ENCODE measurements at places on chromosomes 12 and 14.
A peak's percentile ranks its signal among the peaks of the same experiment; 100 is the strongest.

DNA sequence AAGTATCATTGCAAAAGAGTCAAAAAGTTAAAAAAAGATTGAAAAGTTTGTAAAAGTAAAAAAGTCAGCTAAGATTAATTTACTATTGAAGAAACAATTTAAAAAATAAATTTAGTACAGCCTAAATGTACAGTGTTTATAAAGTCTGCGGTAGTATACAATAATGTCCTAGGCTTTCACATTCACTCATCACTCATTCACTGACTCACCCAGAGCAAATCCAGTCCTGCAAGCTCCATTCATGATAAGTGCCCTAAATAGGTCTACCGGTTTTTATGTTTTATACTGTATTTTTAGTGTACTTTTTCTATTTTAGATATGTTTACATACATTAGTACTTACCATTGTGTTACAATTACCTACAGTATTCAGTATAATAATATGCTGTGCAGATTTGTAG, 43.9 kb upstream of the ABCC9 start:
- no peak for DNase-seq

DNA sequence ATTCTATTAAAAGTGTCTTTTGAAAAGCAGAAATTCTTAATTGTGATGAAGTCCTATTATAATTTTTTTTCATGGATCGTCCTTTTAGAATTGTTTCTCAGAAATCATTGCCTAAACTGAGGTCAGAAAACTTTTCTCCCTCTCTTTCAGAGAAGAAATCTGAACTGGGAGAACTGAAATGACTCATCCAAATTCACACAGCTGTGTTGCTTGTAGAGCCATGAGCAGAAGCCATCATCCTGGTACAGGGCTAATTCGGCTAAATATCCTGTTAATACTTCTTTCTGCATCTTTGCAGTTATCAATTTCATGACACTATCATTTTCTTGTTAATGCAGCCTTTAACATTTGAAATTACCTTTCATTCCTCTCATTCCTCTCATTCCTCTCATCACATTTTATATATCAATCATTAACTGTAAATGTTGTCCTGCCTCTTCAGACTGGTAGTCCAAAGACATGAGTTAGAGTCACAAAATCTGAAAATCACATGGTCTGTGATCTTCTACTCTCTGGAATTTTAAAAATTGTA, 15.5 kb downstream of the SLC15A5 start:
- no peak for DNase-seq

- no peak for DNase-seq
Observed at GRCh38 chr12:42588524-42589464, 752 bp downstream of the PRICKLE1 start.

GRCh38 chr14:22872833-22873520, 1.4 kb downstream of the LRP10 start:
- DNase-seq = no peak

DNA sequence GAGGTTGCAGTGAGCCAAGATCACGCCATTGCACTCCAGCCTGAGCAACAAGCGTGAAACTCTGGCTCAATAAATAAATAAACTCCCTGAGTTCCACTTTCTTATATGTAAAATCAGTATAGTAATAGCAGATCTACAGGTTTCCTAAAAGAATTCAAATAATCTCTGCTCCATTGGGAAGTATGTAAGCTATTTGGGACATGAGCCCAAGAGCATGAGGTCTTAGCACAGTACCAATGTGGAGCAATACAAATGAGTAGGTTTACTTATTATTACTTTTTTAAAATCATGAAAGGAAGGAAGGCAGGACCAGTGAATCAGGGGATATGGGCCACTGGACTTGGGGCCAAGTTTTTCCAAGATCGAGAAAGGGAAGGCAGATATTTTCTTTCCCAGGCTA, 216.9 kb upstream of the DIO2 start:
- no peak for DNase-seq

DNA sequence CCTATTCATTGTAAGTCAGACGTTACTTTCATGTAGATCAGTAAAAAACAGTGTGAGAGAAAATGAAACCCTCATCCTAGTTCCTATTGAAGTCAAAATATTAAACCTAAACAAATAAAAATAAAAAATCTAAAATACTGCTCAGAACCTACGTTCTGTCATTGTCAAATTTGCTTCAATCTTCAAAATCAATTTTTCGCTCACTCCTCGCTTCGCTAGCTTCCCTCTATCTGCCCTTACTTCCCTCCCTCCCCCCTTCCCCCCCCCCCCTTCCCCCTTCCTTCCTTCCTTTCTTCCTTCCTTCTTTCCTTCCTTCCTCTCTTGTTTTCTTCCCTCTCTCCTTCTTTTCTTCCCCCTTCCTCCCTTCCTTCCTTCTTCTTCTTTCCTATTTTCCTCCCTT, 310.9 kb upstream of the PDE3A start:
- no peak for DNase-seq

- no peak for DNase-seq
Observed at GRCh38 chr12:15538881-15539280, 216.6 kb downstream of the PTPRO start.

DNA sequence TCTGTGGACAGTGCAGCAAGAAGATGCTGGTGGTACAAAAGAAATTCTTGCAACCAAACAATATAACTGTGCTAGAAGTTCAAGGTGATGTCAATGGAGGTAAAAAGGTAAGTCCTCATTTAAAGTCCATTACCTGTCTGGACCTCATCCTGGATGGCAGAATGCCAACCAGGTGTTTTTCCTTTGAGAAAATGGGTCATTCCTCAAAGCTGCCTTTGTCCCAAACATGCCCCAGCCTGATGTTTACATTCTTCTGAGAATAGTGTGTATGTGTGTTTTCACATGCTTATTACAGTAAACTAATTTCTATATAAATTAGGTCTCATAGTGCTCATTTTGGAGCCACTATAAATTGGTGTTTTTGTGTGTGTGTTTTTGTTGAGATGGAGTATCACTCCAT, 24.9 kb downstream of the ACTR6 start:
- DNase-seq = no peak

- no peak for DNase-seq
Observed at GRCh38 chr12:32988982-32989381, 92.4 kb upstream of the PKP2 start.

DNA sequence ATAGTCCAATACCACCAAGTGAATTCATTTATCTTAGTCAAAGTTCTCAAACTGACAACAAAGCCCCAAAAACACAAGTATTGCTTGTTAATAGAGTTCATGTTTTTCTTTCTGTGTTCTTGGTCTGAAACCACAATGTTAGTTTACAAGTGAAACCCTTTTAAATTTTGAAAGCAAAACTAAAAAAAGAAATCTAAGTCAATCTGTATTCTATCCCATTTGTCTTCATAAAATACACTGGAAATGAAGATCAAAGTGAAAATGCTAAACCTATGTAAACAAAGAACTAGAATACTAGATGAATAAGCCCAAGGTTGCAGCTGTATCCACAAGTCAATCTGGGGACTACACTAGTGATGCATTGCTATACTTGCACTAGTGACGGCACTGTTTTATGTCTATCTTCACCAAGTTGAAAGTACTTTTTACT, 10.4 kb downstream of the MAP4K5 start:
- DNase-seq = no peak

DNA sequence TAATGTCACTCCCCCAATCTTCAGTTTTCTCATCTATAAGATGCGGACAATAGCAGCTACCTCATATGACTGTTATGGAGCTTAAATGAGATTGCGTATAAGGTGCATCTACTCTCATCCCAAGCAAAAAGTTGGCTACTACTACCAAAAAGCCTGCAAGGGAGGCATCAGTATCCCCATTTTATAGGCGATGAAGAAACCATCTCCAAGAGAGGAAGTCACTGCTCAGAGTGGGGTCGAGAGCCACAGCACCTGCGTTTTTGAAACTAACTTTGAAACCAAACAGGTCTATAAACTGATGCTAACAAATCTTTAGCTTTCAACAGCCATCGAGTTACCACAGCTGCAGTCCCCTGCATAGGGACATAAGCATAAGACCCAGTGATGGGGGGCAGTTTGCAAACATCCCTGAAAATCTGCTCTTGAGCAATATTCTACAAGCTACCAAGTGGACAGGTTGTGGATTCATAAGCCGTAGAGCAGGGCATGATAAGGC, 3.5 kb downstream of the GCN1 start:
- no peak for DNase-seq

DNA sequence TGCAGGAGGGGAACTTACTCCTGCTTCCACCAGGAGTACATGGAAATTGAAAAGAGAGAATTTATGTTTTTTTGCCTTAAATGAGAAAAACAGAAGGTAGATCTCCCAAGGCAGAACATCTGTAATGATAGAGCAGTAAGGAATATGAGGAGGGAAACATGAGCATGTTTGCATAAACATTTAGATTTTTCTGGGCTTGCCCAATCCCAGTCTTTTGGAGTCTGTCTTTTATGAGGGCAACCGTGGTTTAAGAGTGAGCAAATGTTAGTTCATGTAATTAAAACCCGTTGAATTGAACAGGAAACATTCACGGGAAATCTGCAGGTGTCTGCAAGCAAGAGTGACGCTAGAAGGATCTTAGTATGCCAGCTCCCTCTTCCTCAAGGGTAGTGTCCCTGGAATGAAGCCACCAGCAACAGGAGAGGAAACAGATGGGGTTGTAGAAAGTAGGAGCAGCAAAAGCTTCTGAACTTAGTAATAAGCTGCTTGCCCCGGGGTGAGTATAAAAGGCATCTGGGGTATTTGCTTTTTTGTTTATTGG, 79.3 kb downstream of the ARF6 start:
- no peak for DNase-seq

DNA sequence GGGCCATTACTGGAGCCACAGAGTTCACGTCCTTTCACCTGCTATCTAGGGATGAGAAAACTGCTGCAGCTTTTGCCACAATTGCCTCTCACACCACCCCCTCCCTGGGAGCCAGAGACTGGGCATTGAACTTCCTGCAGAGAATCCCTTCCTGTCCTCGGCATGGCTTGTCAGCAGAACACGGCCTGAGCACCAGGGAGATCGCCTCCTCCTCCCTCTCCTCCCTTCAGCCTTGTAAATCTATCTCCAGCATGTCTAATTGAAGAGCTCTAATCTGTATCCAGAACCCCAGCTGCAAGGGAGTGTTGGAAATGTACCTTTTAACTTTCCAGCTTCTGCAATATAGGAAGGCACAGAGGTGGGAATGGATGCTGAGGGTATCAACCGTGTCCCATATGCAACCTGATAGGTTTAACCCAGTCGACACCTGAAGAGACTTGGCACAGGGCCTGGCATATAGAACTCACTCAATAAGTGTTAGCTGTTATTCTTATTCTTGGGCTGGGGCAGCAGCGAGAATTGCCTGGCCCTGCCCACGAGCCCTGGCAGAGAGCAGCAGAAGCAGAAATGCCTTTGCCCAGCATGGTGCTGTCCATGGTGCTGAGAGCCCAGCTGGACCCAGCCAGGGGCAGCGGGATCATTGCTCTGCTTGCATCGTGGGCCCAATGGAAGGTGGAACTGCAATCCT, 26.8 kb downstream of the TMEM63C start:
- peak; percentile 61 for DNase-seq

DNA sequence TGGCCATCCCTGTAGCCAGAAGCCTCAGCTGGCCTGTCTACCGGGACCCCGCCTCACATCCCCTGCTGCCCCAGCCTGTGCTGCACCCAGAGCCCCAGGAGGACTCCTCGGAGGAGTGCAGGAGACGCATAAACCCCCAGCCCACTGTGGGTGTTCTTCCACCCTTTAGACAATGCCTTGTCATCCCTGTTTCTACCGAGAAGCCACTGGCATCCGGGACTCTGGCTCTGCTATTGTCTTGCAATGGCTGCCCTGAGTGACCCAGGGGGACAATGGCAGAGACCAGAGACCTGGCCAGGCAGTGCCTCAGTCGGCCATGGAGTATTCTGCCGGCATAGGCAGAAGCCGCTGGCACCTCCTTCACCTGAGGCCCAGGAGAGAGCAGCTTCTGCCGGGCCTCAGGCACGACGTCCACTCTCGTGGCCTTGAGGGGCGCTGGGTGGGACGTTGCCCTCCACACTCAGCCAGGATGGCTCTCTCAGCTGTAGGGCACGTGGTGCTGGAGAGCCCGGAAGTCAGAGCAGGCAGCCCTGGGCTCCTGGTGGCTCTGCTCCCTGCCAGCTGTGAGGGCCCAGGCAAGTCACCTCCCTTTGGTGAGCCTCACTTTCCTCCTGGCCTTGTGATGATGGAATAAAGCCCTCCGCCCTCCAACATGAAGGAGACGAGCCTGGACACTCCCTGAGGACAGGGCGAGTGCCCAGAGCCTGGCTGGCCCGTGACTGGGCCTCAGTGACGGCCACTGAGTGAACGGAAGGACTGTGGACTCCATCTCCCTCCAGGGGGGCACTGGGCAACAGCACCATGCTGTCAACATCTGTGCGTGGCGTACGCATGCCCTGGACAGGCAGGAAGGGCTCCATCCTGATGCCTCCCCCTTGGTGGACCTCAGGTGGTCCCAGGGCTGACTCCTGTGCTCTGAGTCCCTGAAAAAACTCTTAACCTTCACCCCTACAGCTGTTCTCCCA, 41.0 kb downstream of the TRAFD1 start:
- DNase-seq = no peak

DNA sequence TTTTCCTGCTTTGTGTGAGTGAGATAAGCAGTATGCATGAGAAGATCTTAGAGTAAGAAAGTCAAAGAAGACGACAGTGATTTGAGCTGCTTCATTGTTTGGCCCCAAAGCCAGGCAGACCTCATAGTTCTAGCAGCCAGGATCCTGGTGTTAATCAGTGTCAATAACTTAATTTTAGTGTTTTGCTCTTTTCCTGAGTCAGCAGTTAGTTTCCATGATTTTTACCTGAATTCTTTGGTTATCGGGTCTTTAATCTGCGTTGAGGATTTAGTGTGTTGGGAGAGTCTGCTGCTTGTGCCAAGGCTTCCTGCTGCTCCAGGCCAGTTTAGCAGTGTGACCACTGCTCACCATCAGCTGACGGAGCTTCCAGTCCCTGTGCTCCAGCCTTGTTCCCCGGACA, 241.6 kb upstream of the SOX5 start:
- DNase-seq = no peak

DNA sequence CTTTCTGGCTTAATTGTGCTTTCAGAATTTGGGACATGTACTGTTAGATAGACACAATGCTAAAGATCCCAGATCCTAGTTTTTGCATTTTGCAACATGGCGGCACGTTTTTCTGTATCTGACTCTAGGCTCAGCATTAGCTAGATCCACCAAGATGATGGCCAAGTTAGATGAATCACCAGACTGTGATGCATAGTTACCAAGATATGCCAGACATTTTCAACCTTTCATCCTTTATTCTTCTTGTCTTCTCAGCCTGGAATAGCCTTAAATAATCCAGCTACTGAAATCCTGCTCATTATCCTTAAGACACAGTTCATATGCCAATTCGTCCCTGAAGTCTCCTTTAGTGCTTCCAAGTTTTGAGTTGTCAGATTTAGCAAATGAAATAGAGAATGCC, 144.9 kb upstream of the CRY1 start:
- no peak for DNase-seq

DNA sequence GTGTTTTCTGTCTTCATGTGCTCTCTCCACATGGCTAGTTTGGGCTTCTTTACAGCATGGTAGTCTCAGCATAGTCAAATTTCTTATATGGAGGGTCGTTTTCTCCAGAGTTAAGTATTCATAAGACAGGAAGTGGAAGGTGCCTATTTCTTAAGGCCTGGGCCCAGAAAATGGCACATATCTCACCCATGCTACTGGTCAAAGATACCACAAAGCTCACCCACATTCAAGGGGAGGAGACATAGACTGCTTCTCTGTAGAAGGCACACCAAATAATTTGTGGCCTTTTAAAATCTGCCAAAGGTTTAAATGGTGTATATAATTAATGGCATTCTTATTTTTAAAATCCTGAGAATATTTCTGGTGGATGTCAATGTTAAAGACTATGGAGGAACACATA, 44.8 kb downstream of the CCDC91 start:
- no peak for DNase-seq
